ENCODE measurements at places on chromosomes 4 and X.
A peak's percentile ranks its signal among the peaks of the same experiment; 100 is the strongest.

GRCh38 chrX:129961180-129962083 lies 21.0 kb upstream of the BCORL1 start:
- peak; percentile 54 for DNase-seq

- DNase-seq, result no peak
These were observed 12.0 kb upstream of the WDR19 start for GRCh38 chr4:39170301-39170700.

DNA sequence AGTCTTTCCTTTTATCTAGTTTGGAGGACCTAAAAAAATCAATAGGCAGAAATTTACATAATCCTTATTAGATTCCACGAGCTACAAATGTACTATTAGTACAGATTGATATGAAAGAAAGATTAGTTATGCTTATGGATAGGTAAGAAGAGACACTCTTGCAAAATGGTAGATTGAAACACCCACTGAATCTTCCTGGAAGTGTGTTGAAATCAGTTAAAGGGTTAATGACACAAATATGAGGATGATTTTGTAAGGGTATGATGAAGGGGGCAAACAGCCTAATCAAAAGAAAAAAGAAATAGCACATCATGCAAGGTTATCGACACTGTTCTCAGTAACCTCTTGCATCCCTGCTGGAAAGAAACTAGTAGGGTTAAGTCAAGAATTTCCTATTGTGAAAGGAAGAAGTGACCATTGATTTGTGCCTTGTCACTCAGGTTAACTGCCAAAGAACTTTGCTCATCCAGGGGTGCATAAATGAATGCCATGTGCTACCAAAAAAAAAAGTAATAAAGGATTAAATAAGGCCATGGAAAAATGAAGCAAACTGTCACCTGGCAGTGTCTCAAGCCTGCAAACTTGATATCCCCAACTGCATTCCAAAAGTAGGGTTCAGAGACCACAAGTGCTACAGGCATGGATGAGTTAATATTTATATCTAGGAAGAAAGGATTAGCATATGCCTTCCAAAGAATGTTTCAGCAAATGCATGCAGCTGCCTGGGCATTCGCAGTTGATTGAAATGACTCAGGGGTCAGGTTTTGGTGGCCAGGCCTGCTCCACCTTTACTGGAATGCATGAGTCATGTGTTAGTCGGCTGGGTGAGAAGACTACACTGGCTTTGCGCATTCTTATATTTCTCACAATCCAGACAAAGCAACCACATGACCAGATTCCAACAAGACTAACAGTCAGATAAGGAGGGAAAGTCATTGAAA lies 78.3 kb upstream of the ATXN3L start:
- peak; percentile 99 for DNase-seq

DNA sequence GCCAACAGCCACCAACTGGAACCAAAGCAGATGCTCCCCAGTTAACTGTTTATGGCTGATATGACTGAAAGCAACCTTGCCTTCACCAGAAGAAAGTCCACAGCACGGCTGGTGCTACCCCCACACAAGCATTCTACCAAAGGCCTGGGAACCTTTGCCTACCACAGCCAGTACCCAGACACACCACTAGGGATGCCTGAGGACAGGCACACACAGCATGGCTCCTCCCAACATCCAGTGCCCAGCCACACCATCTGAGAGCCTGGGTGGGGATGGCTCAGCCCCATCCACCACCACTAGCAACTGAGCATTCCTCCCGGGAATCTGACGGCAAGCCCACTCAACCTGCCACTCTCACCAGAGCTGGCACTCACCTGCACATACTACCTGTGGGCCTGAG lies 178.6 kb downstream of the SLC7A11 start:
- no peak for DNase-seq

DNA sequence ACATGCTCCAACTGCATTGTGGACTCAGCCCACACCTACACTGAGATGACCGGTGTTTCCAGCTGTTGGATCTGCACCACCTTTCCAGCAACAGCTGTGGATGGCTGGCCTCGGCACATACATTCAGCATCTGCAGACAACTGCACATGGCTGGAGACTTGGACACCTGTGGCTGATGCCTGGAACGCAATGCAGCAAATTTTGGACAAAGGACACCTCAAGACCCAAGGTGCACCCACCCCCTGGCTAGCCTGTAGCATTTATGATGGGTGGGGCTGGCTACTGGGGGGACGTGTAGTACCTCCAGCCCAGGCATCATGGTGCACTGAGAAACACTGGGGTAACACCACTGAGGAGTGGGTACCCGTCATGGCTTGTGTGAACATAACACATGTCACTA lies 57.3 kb upstream of the CCDC149 start:
- no peak for DNase-seq
